ENCODE measurements at places on chromosomes 5 and 9.

- DNase-seq, result no peak
Measured at GRCh38 chr5:133691448-133691847, 79.1 kb upstream of the FSTL4 start.

DNA sequence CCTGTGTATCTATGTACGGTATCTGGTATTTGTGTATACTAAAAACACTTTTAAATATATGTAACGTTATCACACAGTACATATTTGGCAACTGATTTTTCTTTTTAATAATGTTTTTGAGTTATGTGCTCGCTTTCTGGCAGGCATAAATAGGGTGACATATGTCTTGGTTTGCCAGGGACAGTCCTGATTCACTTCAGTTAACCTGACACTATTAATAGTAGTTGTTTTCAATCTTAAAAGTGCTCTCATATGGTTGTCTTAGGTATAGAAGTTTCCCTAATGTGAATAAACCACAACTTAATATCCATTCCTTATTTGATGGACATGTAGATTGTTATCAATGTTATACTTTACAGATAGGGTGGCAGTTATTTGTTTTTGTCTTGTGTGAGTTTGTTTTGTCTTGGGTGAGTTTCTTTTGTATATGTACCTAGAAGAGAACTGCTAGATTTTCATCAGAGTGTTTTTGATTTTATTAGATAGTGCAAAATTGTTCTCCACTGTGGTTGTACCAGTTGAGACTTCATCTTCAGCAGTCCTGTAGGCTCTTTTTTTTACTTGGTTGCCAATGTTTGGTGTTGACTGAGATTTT lies 7.9 kb downstream of the G3BP1 start:
- DNase-seq, result no peak

- DNase-seq, result peak; percentile 92
Measured at GRCh38 chr5:38509185-38509584, 47.3 kb downstream of the LIFR start.

DNA sequence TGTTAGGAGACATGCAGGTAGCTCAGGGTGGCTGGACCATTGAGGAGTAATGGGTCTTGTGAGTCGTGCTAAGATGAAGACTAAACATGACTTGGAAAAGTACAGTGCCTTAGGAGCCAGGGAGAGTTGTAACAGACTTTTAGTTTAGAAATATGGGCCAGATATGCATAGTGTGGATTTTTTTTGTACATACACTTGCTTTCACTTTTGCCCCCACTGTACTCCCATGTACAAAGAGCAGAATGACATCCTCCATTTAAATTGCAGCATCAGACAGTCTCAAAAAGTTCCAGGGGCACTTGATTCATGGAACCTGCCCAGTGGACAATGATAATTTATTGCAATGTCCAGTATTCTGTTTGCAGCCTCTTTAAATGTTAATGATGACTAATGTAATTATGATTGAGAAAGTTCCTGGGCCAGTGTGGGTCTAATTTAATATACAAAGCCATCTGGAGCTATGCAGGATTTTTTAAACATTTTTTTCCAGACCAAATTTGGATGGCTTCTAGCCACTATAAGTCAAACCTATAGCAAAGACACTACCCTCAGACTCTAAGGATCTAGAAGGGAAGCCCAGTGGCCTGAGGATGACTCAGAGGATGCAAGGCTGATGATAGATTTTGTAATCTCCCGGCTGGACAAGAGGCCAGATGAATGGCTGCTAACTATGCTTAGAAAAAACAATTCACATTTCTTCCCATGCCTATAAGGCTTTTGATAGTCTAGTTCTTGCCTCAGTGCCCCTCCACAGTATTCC lies 80.1 kb downstream of the TRPC7 start:
- DNase-seq, result peak; percentile 43

DNA sequence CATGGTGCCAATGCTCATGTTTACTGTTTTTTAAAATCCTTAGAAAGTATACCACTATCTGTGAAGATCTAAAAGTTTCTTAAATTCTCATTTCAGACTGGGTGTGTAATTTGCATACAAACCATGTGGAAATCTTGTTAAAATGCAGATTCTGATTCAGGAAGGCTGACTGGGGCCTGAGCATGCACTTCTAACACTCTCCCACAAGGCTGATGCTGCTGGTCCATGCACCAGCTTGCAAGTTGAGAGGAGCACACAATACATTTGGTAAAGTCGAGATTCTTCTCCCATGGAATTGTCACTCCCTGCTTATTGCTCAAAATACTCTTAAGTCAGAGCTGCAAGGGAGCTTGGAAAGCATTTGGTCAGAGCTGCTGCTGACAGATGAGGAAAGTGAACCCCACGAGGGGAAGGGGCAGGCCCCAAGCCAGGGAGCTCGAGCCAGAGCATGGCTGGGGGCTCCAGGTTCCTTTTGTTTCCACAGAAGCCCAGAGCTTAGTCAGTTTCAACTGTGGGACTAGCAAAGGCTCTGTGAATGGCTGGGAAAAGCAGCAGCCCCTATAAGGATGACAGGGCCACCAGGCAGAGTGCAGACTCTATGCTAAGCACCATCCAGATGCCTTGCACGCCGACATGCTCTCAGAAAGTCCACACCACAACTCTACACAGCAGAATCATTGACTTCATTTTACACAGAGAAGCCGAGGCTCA lies 93.5 kb upstream of the HAND1 start:
- DNase-seq, result no peak

- peak; percentile 32 for DNase-seq
Measured at GRCh38 chr9:95876595-95876994, 1.1 kb downstream of the ERCC6L2 start.

- DNase-seq, result no peak
Measured at GRCh38 chr9:128120061-128120740, 7.3 kb downstream of the PTGES2 start.

DNA sequence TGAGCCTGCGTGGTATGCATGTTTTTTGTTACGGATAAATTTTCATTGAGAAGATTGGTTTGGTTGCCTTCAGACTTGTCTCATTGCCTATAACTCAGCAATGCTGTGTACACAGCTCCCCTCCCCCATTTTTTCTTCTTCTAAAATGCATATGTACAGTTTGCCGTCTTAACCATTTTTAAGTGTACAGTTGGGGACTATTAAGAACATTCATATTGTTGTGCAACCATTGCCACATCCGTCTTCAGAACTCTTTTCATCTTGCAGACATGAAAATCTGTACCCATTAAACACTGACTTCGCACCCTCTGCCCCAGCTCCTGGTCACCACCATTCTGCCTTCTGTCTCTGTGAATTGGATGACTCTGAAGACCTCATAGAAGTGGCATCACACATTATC lies 6.2 kb downstream of the EXOC3 start:
- no peak for DNase-seq

GRCh38 chr9:109186857-109187520 lies 19.9 kb upstream of the FRRS1L start:
- no peak for DNase-seq

GRCh38 chr5:118397236-118397635 lies 591.1 kb downstream of the DTWD2 start:
- DNase-seq, result no peak

GRCh38 chr9:114574438-114574837 lies 13.1 kb upstream of the ATP6V1G1 start:
- DNase-seq, result no peak

GRCh38 chr5:129689045-129689444 lies 58.8 kb upstream of the MINAR2 start:
- DNase-seq, result no peak

DNA sequence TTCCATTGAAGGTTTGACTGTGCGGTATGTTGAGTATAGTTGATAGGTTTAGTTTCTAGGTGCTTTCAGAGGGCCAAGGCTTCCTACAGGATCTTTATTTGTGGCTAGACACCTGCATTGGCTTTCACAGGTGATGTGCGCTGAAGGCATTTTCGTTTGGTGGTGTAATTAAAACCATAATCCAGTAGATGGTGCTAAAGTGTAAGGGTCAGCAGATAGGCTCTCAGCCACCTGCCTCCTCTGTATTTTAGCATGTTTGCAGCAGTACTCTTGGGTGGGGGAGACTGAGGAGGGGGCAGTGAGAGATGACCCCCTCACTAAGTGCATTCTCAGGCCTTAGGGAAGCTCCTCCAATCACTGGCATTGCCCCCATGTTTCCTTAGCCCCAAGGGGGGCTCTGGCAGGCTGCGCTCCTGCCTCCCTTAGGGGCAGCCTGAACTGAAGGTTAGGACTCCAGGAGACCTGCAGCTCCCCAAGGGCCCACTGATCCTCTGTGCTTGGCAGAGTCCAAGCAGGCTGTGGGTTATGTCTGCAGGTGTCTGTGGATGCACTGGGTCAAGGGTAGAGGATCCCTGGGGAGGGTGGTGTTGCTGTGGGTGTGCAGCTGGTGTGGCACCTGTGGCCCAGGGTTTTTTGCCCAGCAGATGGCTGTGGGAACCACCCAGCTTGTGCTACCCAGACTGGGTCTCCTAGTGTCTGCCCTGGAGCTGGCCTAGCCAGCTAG lies 23.4 kb downstream of the CDK20 start:
- peak; percentile 26 for DNase-seq

DNA sequence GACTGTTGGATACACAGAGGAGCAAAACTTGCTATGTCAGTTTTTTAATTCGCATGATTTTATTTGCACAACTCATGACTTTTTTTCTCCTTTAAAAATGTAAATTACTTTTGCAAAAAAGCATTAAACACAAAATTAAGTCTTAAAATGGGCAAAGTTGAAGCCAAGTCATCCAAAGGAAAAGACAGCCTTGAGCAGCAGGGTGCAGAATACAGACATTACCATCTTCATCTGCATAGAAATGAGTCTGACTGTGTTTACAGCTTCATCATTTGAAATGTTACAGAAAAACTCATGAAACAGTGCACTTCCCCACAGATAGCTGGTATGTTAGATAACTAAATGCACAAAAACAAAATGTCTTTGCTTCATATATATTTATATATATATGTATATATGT lies 101.4 kb downstream of the TSSK1B start:
- no peak for DNase-seq

GRCh38 chr9:81741103-81741502 lies 51.8 kb upstream of the TLE1 start:
- DNase-seq, result no peak

GRCh38 chr9:91359734-91360470 lies 1.8 kb downstream of the AUH start:
- DNase-seq, result no peak

- DNase-seq, result no peak
Measured at GRCh38 chr9:126461029-126461428, 134.4 kb downstream of the MVB12B start.

DNA sequence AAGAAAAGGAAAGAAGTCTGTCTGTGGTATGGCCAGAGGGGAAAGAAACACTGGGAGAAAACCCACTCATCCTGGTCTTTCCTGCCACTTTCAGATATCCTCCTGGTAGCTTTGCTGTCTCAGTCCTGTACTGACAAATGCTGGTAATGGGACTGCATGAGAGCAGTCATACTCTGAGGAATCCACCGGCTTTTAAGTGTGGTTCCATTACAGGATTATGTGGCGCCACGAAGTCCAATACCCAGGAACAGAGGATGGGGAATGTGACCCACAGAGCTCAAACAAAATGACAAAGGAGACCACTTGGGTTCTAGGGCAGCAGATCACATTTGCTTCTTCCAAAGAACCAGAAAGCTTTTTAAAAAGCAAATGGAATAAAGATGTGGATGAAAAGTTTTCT lies 26.3 kb upstream of the FBP1 start:
- no peak for DNase-seq

- no peak for DNase-seq
Measured at GRCh38 chr9:109945573-109945972, 165.6 kb downstream of the PALM2AKAP2 start.

- no peak for DNase-seq
Measured at GRCh38 chr5:157369507-157369906, 90.5 kb upstream of the NIPAL4 start.

DNA sequence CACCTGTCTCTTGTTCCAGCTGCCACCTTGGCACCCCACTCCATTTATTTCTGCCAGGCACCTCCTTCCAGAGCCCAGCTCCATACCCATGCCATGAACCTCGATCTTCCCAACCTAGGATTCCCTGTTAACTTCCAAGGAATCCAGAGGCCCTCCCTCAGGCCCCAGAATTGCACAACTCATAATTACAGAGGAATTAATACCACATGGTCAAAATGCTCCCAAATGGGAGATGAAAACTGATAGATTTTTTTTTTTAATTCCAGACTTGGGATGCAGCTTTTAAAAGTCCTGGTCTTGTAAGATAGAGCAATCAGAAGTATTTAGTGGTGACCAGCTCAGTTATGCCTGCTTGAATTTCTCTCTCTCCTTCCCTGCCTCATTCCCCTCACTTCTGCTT lies 96.2 kb upstream of the CCDC112 start:
- peak; percentile 51 for DNase-seq

GRCh38 chr9:93479726-93480125 lies 26.3 kb upstream of the FAM120AOS start:
- no peak for DNase-seq

DNA sequence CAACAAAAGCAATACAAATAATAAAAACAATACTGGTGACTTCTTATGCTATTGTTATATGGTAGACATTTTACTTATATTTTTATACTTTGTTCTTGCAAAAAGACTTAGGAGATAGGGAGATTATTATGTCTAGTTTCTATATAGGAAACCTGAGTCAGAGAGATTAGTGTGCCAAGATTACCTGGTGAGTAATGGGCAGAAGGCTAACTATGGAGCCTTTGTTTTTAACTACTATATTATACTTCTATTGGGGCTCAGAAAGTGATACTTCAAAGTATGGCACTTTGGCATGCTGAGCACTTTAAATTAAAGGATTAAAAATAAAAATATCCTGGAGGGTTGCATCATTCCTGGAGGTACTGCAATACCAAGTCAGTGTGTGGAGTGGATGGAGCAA lies 117.5 kb upstream of the CLINT1 start:
- DNase-seq, result no peak

- DNase-seq, result peak; percentile 94
Measured at GRCh38 chr9:91395553-91396471, 27.8 kb downstream of the NFIL3 start.

- no peak for DNase-seq
Measured at GRCh38 chr5:89069591-89069990, 186.6 kb upstream of the MEF2C start.

GRCh38 chr5:171776770-171777759 lies 8.6 kb upstream of the SMIM23 start:
- DNase-seq, result no peak

- no peak for DNase-seq
Measured at GRCh38 chr5:80071510-80072021, 36.4 kb downstream of the THBS4 start.

DNA sequence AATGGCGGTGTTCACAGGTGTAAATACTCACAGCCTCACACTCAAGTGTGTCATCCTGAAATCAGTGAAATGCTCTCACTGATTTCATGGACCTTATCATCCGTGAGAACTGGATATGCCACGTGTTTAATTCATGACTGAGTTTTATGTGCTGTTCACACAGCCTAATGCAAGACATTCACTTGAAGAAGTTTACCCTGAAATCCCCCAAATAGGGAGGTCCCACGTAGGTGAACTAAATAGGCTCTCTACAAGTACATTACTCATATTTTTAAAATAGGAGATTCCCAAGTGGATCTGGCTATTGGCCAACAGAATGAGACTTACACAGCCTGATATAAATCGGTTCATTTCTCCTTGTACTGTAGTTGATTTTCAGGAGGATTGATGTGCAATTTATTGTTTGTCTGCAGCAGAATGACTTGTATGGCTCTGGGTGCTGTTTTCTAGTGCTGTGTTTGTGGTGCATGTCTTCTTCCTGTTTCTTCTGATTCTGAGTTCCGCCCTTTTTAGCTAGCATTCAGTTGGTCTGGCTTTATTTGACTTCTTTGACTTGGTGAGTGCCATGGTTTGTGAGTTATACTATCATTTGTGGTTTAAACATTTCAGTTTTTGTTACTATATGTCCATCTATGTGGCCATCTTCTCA lies 25.1 kb downstream of the TRIO start:
- DNase-seq, result peak; percentile 51

All from fibroblast of skin of back (primary cell).